ENCODE measurements at places on chromosomes 2 and 18.

DNA sequence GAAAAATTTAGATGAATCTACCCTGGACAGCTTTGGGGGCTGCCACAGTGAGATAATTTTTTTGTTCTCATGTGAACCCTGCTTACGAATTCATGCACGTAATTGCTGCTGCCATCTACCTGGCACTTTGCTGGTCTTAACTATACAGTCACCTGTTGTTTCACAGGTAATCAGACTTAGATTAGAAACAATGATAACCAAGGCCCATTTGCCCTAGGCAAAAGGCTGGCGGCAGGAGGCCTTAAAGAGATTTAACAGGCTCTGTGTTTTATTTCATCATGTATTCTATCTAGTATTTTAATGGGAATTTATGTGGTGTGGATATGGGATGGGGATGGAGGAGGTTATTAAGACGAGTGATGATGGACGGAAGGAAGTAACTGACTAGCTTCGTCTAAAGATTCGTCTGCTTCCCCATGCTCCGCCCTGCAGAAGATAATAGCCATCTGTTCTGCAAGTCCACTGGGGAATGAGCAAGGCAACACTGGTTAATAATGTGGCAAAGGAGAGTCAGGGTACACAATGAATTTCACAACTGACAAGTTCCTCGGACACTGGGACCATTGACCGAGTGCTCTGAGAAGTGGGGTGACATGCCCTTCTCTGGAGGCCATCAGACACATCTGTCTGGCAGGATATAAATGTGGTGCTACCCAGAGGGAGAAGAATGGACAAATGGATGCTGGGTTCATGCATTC, 291.8 kb upstream of the TNP1 start:
- DNase-seq, result peak; percentile 12

- DNase-seq, result no peak
Observed at GRCh38 chr2:133287709-133288108, 280.6 kb downstream of the NCKAP5 start.

- no peak for DNase-seq
Observed at GRCh38 chr2:241703032-241703604, 1.3 kb downstream of the ING5 start.

- DNase-seq, result no peak
Observed at GRCh38 chr2:238854699-238855229, 6.9 kb downstream of the TWIST2 start.

- no peak for DNase-seq
Observed at GRCh38 chr2:113978524-113979190, 88.8 kb downstream of the ACTR3 start.

DNA sequence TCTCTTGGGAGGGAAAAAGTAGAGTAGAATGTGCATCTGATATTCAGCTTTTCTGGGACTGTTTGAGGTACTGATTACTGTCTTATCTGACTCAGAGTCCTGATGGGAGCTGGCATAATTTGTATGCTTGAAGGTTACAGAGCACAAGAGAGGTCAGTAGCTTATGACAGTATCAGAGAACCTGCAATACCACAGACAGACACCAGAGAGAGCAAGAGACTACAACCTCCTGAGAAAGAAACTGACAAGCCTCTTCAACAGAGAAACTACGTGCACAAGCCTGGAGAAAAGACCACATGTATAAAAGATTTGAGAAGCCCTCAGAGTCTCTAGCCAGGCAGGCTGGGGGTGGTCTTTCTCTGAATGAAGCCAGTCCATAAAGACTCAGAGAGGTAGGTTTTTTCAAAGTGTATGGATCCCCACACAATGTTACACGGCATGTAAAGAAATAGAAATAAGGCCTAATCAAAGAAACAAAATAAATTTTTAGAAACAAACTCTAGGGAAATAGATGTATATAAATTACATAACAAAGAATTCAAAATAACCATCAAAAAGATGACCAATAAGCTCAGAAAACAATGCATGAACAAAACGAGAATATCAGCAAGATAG, 568.3 kb downstream of the LRRTM4 start:
- DNase-seq, result peak; percentile 73

DNA sequence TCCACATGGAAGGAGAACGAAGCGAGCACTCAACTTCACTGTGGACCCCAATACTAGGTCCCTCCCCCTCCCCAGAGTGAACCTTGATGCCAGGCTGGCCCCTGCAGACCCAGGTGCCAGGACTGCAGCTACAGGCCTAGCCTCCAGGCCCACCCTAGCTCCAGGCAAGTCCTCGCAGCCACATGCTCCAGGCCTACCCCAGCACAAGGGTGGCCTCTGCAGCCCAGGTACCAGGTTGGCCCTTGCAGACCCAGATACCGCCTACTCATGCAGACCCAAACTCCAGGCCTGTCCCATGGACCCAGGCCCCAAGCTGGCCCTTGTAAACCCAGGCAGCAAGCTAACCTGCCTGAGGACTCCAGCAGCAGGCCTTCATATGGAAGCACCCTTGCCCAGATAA, 44.2 kb downstream of the KCNG2 start:
- DNase-seq, result no peak

DNA sequence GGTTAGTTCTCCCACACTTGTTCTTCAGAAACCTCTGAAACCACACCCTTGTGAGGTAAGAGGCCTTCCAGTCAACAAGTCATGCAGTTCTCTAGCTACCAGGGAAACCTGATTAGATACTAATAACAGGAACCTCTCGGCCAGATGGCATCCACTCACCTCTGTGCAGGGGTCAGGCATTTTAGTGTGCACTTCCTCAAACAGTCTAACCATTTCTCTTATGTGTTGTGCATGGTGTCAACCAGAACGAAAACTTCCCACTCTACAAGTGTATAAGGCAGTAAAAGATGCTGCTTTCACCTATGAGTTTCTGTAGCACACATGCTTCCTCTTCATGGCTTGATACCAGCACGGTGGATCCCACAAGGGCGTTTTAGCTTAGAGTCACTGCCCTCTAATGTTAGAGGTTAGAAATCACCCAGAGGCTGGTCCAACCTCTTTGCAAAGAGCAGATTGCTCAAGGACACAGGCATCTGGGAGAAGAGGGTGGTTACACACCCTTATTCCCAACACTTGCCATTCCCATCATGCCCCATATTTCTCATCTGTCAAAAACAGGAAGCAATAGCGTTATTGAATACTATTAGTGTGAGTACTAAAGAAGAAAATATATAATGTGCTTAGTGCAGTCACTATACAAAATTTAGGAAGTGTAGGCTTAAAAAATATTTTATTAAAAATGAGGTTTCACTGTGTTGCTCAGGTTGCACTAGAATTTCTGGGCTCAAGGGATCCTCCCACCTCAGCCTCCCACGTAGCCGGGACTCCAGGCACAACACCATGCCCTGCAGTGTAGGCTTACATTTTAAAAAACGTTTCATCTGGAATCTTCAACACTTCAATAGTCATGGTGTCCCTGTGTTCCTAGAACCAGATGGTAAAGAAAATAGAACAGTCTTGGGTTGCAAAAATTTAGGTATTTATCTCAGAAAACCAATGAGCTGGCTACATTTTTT, 34.5 kb upstream of the RAB31 start:
- DNase-seq, result peak; percentile 51

DNA sequence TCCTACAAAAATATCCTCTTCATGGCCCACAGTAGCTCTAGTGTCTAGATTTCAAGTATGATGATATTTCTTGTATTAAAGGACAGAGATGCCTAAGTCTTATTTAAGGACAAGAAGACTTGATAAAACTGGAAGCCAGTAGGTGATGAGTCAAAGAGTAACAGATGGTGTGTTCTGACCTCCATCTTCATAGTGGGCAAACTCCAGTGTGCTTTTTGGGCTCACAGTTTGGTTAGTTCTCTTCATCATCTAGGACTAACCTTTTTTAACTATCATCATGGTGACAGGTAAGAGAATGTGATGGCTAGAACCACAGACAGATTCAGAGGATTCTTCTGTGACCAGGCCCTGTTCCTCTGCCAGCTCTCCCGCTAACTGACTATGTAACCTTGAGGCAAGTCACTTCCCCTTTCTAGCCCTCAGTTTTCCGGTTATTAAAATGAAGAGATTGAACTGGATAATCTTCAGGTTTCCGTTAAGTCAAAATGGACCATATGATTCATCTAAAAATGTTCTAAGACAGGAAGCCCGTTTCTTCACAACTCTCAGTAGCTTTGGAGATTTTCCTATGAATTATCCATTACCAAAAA, 140.3 kb upstream of the RASGRP3 start:
- DNase-seq, result no peak

DNA sequence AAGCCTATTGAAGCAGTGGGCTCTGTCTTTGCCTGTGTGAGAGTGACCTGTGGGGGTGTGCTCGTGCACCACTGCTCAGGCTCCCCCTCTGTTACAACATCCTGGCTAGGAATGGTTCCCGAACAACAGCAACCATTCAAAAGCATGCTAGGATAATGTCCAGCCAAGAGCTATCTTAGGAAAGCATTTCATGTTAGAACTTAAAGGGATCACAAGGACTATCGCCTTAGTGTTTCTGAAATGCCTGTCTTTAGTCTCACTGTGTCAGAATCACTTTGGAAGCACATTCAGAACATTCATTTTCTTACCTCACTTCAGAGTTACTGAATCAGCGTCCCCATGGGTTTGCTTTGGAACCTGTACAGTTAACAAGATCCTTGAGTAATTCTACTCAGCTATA, 134.9 kb upstream of the DSEL start:
- no peak for DNase-seq

GRCh38 chr2:104857262-104858005, 3.5 kb downstream of the POU3F3 start:
- no peak for DNase-seq

GRCh38 chr2:157440404-157441071, 3.4 kb downstream of the CYTIP start:
- DNase-seq, result no peak

DNA sequence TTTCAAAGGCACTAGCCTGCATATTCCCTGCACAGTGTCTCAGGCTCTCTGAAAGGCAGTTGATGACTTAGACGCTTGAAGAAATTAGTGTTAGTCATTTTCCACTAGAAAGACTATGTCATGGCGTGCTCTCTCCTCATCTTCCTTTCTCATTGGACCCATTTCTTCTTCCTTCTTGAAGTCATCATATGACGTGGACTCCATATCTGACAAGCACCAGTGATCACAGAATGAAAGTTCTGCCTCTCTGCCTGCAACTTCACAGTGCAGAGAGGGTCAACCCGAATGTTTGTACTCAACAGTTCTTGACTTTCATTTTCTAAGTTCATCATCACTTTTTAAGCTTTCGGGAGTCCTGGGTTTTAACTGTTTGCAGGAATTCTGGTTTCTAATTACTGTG, 63.7 kb upstream of the CYRIA start:
- DNase-seq, result no peak

Measured in ELF-1 (cell line).